ENCODE measurements at places on chromosomes 5 and 9.

- no peak for DNase-seq
Measured at GRCh38 chr5:56072863-56073766, 78.4 kb upstream of the IL6ST start.

GRCh38 chr5:74765201-74765600 lies 1.7 kb downstream of the GFM2 start:
- DNase-seq = no peak

GRCh38 chr9:119951090-119951489 lies 581.9 kb upstream of the BRINP1 start:
- DNase-seq = no peak

DNA sequence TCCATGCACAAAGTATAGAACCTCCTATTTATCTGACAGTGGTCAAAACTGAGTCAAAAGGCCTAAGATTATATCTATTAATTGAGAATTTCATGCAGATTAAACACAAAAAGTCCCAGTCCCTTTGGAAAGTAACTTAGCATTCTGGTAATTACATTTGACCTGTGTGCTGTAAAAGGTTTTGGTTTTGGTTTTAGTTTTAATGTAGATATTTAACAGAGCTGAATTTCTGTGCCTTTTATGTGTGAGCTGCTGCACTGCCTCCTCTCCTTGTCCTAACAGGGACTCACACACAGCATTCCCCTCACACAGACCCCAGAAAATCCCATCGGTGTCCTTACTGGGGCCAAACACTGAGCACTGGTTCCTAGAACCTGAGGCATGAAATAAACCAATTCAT lies 31.0 kb upstream of the FSD1L start:
- DNase-seq = no peak

- DNase-seq = no peak
Measured at GRCh38 chr9:117377046-117377445, 37.8 kb downstream of the ASTN2 start.

- DNase-seq = no peak
Measured at GRCh38 chr9:89853931-89854330, 249.1 kb downstream of the GADD45G start.

- no peak for DNase-seq
Measured at GRCh38 chr9:88871669-88872068, 119.6 kb upstream of the S1PR3 start.

DNA sequence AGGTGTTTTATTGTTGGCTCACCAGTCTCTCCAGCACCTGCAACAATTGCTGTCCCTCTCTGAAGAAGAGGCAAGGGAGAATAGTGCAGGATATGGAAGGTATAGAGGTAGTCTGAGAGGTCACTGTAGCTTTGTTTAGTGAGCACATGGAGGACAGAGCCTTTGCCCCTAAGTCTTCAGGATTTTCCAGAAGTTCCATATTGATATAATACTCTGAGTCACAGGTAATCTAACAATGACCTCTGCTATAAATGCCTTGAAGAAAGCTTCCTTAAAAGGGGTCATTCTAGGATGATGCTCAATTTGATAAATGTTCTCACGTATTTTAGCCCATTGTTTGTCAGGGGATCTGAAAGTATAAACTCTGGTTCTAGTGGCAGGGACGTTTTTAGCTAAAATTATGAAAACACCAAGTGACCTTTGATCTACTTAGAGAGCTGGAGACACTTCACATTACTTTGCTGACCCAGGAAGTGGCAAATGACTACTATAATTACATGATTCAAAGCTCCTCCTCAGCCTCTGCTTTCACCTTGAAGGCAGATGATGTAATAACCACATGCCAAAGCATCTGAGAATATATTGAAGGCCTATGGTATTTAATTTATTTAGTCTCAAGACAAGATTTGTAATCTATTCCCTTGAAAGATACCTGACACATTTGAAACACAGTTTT lies 366.9 kb upstream of the NUDT12 start:
- DNase-seq = no peak

GRCh38 chr9:137391411-137391754 lies 31.6 kb downstream of the EXD3 start:
- no peak for DNase-seq

DNA sequence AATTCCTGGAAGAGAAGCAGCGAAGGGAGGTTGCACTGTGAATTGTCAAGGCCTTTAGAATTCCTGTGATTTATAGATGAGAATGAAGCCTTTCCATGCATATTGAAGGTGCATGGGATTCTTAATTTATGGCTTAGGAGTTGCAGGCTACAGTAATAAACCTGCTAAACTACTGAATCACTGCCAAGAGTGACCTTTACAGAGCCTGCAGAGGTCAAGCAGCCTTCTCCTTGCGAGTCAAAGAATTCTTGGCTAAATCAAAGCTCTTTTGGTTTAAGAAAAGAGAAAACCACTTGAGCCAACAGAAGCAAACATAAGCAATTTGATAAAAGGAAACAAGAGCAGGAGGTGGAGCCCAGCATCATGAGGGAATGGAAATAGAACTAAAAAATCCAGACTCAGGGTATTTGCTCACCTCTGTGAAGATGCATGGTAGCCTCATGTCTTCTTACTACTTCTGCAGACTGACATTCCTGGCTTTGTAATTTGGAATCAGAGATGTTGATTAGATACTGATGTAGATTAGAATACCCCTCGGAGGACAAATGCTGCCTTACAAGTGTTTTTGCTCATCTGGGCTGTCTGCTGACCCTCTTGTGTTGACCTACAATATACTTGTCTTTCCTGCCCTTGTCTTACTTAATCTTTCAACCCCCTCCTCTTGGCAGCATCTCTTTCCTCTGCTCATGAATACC lies 90.3 kb upstream of the IFNK start:
- DNase-seq = no peak

- no peak for DNase-seq
Measured at GRCh38 chr9:95444160-95444559, 72.6 kb downstream of the PTCH1 start.

DNA sequence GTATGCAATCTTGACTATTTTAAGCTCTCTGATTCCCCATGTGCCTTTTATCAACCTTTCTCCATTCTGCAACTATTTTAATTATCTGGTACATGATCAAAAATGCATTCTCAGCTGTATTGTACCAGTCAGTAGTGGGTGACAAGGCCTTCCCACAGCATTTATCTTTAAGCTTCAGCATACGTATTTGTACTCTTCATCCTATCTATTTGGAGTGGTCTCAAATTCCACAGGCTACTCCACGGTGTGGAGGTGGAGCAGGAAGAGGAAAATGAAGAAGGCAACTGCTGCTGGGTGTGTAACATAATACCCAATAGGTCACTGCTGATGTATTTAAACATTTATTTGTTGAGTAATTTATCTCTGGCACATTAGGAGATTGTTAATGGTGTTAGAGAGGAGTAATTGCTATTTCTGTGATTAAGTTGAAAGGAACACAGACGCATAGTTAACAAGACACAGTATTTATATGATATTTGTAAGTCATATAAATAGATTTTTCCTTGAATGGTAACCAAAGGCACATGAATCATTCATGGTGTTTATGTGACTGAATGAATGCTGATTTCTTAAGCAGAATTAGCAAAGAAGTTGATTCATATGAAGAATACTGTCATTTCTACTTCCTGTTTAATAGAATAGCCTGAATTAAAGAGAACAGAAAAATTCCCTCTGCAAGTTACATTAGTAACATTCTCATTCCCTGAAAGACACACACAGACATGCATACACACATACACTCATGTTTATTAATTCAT lies 153.8 kb upstream of the NR3C1 start:
- DNase-seq = peak; percentile 8
